ENCODE measurements at places on chromosomes 6 and 20.

DNA sequence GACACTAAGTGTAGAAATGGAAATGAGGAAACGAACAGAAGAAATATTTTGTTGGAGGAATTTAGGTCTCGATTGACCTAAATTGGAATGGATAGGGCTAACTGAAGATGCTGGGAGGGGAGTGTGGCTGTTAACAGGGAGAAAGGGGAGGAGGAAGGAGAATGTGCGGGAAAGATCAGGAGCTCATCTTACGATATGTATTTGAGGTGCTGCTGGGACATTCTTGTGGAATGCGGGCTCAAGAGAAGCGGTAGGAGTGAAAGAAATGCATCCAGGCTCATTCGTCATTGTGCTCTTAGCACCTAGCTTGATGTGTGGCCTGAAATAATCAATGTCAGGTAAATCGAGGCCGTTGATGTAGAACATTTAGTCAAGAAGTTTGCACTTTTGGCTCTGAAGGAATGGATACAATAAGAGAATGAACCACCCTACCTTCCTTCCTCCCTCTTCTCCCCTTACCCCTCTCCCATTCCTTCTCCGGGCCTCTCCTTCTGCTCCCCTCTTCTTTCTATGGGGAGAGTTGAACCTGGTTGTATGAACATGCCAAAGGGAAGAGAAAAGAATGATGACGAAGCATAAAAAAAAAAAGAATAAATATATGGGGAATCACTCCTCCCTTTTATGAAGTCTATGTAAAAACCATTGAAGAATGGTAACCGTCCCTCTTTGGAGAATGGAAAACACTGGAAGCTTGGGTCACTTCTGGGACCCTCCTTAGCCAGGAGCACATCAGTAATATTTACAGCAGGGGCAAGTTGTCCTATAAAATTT, 70.9 kb downstream of the SASH1 start:
- no peaks in the 10 kb centered on the region for H3K27me3 ChIP-seq
- no peaks in the 10 kb centered on the region for H3K36me3 ChIP-seq
- H3K4me1 ChIP-seq: no peaks in the 10 kb centered on the region
- DNase-seq: no peak
- no peak overlapping the region for H3K4me3 ChIP-seq

- H3K36me3 ChIP-seq: no peaks in the 10 kb centered on the region
- DNase-seq: no peak
- no peak overlapping the region for H3K27ac ChIP-seq
- H3K27me3 ChIP-seq: no peaks in the 10 kb centered on the region
Measured at GRCh38 chr6:104527761-104528415, 331.8 kb downstream of the HACE1 start.

DNA sequence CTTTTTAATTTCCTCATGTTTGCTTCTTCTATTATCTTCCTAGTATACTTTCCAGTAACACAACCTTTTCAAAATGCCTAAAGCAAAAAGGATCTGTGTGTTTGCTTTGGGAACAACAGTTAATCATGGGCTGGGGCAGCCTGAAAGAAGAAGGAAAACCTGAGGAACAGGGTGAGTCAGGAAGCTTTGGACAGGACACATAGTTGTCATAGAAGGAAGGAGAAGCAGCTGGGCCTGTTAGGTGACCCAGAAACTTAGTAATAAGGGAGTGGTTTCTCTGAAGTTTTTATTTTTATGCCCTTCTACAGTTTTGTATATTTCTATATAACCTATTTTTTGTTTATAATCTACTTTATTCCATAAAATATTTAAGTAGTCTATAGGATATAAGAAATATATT, 61.4 kb downstream of the CD24 start:
- peak overlapping the region; percentile 85 for H3K27ac ChIP-seq

GRCh38 chr20:6040958-6041807, 12.7 kb downstream of the LRRN4 start:
- no peaks in the 10 kb centered on the region for H3K4me1 ChIP-seq
- H3K27me3 ChIP-seq: no peaks in the 10 kb centered on the region
- no peak for DNase-seq

GRCh38 chr6:140623498-140623897, 1249.0 kb upstream of the CITED2 start:
- H3K27me3 ChIP-seq: no peaks in the 10 kb centered on the region
- no peak for DNase-seq
- H3K27ac ChIP-seq: no peak overlapping the region
- no peaks in the 10 kb centered on the region for H3K4me1 ChIP-seq
- no peak overlapping the region for H3K4me3 ChIP-seq

- DNase-seq: no peak
- no peaks in the 10 kb centered on the region for H3K27me3 ChIP-seq
- H3K36me3 ChIP-seq: no peaks in the 10 kb centered on the region
- H3K4me1 ChIP-seq: no peaks in the 10 kb centered on the region
- no peak overlapping the region for H3K27ac ChIP-seq
Measured at GRCh38 chr20:21801193-21801592, 95.7 kb downstream of the PAX1 start.

GRCh38 chr6:109715616-109716015, 24.5 kb downstream of the FIG4 start:
- H3K27ac ChIP-seq: no peak overlapping the region
- H3K4me3 ChIP-seq: no peak overlapping the region
- no peaks in the 10 kb centered on the region for H3K36me3 ChIP-seq
- DNase-seq: no peak

DNA sequence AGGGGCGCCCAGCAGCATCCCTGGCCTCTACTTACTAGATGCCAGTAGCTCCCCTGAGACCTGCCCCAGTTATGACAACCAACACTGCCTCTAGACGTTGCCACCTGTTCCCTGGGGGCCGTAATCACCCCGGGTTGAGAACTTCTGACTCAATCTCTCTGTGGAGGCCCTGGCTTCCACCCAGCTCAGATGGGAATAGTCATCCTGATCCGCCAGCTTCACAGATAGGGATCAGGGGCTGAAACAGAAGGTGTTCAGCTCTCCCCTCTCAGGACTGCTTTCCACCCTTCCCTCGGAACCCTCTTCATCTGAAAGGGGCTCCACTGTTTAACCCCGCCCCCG, 3.3 kb downstream of the CAPN11 start:
- no peaks in the 10 kb centered on the region for H3K36me3 ChIP-seq
- no peak for DNase-seq
- H3K27me3 ChIP-seq: no peaks in the 10 kb centered on the region
- H3K4me1 ChIP-seq: no peaks in the 10 kb centered on the region
- H3K27ac ChIP-seq: no peak overlapping the region

DNA sequence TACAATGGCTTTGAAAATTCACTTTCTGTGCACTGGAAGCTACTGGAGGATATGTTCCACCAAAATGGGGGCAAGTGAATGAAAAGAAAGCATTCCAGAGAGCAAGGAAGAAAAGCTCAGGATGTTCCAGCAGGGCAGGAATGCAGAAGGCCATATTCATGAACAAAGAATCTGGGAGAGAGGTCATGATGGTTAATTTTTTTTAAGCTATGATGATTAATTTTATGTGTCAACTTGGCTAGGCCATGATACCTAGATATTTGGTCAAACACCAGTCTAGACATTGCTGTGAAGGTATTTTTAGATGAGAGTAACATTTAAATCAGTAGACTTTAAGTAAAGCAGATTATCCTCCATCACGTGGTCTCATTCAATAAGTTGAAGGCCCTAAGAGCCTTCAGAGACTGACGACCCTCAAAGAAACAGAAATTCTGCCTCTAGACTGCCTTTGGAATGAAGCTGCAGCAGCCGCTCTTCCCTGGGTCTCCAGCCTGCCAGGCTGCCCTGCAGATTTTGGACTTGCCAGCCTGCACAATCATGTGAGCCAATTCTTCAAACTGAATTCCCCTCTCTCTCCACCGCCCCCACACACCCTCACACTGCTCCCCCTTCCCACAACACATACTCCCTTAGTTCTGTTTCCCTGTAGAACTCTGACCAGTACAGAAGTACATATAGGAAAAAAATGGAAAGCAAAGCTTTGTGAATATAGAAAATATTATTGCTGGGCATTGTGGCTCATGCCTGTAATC, 20.1 kb upstream of the GCM1 start:
- no peak overlapping the region for H3K27ac ChIP-seq
- no peak overlapping the region for H3K4me3 ChIP-seq
- H3K27me3 ChIP-seq: no peaks in the 10 kb centered on the region
- H3K36me3 ChIP-seq: no peaks in the 10 kb centered on the region
- DNase-seq: no peak

DNA sequence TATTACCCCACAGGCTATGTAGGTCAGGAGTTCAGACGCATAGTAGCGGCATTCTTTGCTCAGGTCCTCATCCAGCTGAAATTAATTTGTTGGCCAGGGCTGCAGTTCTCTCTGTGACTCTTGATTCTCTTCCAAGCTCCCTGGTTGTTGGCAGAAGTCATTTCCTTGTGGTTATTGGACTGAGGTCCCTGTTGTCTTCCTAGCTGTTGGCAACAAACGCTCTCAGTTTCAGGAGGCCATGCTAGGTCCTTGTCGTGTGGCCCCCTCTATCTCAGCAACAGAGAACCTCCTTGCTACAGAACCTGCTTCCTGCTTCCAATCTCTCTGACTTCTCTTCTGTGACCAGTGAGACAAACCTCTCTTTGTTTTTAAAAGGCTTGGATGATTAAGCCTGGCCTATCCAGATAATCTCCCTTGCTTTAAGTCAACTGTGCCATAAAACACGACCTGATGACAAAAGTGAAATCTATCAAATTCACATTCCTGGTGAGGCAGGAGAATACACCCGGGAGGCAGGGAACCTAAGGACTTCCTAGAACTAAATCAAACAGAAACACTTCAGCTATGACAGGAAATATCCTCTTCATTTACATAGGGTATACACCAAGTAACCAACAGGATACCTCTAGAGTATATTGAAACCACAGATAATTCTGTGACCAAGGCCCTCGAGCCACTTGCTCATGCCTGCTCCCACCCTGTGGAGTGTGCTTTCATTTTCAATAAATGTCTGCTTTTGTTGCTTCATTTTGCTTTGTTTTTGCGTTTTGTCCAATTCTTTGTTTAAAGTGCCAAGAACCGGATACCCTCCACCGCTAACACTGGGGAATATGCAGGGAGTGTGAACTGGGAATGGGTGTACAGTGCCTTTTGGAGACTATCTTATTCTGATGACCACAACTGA, 196.0 kb downstream of the BTBD3 start:
- H3K4me1 ChIP-seq: peaks cover 8% of the 10 kb centered on the region
- H3K27me3 ChIP-seq: no peaks in the 10 kb centered on the region
- DNase-seq: no peak
- H3K36me3 ChIP-seq: no peaks in the 10 kb centered on the region

DNA sequence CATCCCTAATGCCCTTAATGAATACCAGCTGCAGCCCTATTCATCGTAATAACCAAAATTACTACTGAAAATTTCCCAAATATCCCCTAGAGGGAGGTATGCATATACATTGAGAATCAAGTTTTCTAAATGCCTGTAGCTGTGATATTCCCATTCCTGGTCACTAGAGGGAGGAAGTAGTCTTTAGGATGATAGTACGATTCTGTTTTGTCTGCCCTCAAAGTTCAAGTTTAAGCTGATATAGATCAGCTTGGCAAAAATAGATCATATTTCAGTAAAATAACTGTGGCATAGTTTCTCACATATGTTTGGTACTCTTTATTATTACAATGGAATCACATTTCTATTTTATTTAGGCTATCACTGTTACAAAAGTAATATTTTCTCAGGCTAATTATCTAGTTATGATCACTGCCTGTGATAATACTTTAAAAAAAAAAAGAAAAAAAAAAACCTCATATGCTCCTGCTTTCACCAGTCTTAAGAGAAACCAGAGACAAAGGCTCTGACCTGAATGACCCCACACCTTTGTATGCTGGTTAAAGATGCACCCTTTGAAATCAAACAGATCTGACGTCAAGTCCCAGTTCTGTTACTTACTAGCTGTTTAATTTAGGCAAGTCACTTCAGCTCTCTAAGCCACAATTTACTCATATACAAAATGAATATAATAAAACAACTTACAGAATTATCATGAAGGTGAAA, 11.0 kb downstream of the TSPYL1 start:
- H3K36me3 ChIP-seq: no peaks in the 10 kb centered on the region
- H3K27me3 ChIP-seq: no peaks in the 10 kb centered on the region
- H3K27ac ChIP-seq: no peak overlapping the region
- H3K4me1 ChIP-seq: no peaks in the 10 kb centered on the region

DNA sequence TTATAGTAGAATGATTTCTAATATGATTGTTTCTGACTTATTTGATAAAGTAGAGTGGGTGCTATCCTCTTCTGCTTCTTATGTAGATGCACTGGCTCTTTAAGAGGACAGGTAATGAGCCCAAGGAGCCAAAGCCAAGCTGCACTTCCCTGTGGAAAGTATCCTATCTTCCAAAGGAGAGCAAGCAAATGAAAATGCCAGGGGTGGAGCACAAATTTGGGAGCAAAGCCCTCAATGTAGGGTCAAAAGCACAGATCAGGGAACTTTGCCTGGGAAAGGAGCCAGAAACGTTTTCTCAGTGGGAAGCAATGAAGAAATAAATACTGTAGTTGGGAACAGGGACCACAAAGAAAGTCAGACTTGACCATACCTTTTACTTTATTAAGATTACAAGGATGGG, 242.9 kb downstream of the SYNE1 start:
- H3K27ac ChIP-seq: no peak overlapping the region
- no peaks in the 10 kb centered on the region for H3K4me1 ChIP-seq
- DNase-seq: no peak
- no peaks in the 10 kb centered on the region for H3K27me3 ChIP-seq

- H3K27me3 ChIP-seq: no peaks in the 10 kb centered on the region
- no peak overlapping the region for H3K27ac ChIP-seq
- H3K36me3 ChIP-seq: no peaks in the 10 kb centered on the region
- no peak for DNase-seq
- no peaks in the 10 kb centered on the region for H3K4me1 ChIP-seq
Measured at GRCh38 chr6:18829272-18829870, 442.2 kb downstream of the RNF144B start.

DNA sequence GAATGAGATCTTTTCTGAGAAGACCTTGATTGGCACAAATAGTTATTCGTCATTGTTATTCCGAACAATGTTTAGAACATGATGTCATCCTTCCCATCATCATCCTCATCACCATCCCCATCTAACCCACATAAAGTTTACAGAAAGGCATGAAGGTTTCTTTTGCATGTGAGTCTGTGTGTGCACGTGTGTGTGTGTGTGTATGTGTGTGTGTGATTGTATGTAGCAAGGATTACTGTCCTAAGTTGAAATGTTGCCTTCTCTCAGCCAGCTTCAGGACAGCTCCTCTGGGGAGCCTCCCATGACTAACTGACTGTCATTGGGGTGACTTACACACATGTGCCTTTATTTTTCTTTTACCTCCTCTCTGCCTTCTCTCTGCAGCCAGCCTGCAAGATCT, 113.5 kb downstream of the SLC22A3 start:
- H3K27ac ChIP-seq: no peak overlapping the region

GRCh38 chr20:50360921-50361320, 149.3 kb upstream of the PTPN1 start:
- no peaks in the 10 kb centered on the region for H3K36me3 ChIP-seq
- no peak for DNase-seq
- no peaks in the 10 kb centered on the region for H3K4me1 ChIP-seq
- H3K4me3 ChIP-seq: no peak overlapping the region
- no peaks in the 10 kb centered on the region for H3K27me3 ChIP-seq
- H3K27ac ChIP-seq: no peak overlapping the region

DNA sequence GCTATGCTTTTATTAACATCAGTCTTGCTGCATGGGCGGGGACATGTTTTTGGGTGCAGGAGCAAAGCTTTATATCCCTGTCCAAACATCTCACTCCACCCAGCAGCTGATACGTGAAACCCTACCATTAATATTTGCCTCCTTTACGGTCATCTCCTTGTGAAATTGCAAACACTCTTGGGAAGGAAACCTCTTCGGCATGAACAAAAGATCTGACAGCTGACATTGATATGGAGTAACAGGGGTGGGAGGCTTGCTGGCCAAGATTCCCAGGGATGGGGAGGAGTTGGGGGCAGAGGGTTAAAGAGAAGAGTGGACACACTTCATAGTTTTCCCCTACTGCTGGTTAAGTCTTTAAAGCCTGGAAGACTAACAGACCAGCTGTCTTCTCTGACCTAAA, 22.2 kb upstream of the VEGFA start:
- no peaks in the 10 kb centered on the region for H3K27me3 ChIP-seq
- no peaks in the 10 kb centered on the region for H3K36me3 ChIP-seq

All from breast epithelium (tissue), 4 donors.